Testis (tissue), 5 donors: ENCODE measurements at places on chromosomes 6 and 20. TPM values are rescaled to one million over a fixed set of nuclear protein-coding genes. Genes with fewer than 3 reads are reported as not detected.

- no peak for DNase-seq
These were observed 42.7 kb downstream of the MGME1 start for GRCh38 chr20:18011482-18011881.

DNA sequence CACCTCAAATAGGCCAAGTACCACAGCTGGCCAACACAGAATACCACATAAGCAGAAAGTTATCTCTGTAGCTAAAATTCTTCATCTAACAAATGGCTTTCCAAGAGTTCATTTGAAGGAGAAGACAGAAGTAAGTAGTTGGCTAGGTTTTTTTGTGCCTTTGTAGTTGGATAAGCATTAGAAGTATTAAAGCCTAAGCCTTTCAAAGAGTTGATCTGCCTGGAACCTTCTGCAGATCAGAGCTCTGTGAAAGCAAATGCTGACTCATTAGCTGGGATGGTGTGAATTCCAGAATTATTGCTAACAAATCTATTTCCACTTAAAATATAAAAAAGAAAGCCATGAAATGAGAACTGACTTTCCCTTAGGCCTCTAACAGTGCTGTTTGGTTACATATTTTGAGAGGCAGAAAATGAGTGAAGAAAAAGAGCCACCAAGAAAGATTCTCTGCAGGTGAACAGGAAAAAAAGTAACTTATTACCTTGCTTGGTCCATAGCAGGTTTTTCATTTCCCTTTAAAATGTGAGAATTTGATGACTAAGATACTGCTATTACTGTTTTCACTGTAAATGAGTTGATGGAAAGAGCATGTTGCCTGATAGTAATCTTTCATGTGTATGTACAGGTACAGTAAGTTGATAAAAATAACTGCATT is 763.2 kb upstream of the FLRT3 start:
- no peak for DNase-seq

DNA sequence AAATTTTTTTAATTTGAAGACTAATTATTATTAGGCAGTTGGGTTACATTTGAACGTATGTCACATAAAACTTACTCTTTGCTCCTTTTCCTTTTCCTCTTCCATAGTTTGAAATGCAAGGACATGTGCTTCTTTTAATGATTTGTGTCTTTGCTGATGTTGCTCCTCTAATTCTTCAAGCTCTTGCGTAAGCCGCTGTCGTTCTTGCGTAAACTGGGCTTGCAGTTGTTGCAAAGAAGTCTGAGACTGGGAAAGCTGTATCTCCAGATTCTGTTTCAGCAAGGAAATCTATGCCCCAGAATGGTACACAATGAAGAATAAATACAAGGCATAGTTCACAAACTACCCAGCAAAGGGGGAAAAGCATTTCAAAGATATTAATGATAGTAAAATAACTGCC is 45.1 kb upstream of the MCM9 start:
- no peak for DNase-seq

- DNase-seq, result no peak
These were observed 154.3 kb downstream of the BCAS1 start for GRCh38 chr20:53916173-53916512.

- DNase-seq, result no peak
These were observed 154.7 kb upstream of the RIN2 start for GRCh38 chr20:19603376-19603750.

DNA sequence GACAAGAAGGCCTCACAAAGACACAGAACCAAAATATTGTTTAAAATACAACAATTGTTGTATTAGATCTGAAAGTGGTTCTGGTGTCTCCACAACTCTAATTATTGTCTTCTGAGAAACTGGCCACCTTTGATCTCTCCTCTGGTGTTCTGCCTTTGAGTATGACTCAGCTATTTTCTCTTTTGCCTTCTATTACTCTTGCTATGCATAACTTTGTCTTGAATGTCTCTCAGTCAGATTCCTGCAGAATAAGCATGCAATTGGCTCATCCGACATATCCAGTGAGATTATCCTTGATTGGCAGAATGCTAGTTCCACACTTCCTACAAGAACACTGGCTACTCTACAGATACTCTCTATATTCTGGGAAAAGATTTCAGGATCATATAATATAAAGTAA is 14.3 kb upstream of the EPM2A start:
- DNase-seq, result no peak

DNA sequence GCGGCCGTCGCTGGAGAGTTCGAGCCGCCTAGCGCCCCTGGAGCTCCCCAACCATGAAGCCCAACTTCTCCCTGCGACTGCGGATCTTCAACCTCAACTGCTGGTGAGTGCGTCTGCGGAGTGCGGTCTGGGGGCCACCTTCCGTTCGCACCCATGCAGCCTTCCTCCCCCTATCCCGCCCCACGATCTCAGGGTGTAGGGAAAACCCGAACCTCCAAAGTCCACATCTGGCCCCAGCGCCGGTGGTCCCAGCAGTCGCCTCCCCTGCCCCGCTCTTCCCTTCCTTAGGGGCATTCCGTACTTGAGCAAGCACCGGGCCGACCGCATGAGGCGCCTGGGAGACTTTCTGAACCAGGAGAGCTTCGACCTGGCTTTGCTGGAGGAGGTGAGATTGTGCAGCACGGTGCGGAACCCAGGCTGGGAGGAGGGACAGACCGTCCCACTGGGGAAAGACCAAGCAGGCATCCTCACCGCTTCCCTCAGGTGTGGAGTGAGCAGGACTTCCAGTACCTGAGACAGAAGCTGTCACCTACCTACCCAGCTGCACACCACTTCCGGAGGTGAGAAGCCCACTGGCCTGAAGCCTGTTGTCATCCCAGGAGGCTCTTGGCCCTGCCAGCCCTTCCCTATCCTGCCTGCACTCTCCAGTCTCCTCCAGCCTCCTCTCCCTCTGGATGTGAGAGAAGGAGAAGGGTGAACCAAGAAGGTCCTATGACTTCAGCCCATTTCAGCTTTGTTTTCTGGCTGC is 719 bp downstream of the SMPD2 start:
- DNase-seq, result peak; percentile 63

GRCh38 chr6:44000164-44000842 is 126.9 kb downstream of the MRPL14 start:
- no peak for DNase-seq

DNA sequence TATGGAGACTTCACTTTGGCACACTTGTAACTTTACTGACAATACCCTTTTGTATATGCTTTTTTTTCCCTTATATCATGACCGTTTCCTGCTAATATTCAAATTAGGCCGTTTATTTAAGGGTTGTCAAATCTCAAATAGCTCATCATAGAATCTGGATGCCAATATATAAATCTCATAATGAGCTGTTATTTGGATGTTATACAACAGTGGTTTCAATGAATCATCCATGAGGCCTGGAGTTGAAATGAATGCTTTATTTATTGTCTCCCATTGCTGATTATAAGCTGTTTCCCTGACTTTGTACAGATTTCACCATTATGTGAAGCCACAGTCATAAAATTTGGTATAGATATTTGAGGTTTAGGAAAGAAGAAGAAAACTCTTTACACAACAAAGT is 256.1 kb downstream of the PLCB1 start:
- no peak for DNase-seq

GRCh38 chr6:33505548-33506370 is 51.4 kb downstream of the ZBTB9 start:
- DNase-seq, result no peak

- DNase-seq, result peak; percentile 91
These were observed 258.6 kb downstream of the ADGB start for GRCh38 chr6:146857180-146857979.

DNA sequence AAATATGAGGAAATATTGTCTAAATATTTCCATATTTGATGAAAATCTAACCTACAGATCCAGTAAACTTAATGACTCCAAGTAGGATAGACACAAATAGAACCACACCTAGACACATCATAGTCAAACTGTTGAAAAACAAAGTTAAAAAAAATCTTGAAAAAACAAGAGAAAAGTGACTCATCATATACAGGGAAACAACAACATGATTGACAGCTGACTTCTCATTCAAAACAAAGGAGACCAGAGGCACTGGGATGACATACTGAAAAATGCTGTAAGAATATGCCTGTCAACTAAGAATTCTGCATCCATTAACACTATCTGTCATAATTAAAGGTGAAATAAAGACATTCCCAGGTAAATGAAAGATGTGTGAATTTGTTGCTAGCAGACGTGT is 38.8 kb downstream of the BMP2 start:
- no peak for DNase-seq

- no peak for DNase-seq
These were observed 5.7 kb upstream of the OSTM1 start for GRCh38 chr6:108080010-108080780.

- DNase-seq, result peak; percentile 63
These were observed 3.1 kb downstream of the MTCL3 start for GRCh38 chr6:127515794-127516661.

DNA sequence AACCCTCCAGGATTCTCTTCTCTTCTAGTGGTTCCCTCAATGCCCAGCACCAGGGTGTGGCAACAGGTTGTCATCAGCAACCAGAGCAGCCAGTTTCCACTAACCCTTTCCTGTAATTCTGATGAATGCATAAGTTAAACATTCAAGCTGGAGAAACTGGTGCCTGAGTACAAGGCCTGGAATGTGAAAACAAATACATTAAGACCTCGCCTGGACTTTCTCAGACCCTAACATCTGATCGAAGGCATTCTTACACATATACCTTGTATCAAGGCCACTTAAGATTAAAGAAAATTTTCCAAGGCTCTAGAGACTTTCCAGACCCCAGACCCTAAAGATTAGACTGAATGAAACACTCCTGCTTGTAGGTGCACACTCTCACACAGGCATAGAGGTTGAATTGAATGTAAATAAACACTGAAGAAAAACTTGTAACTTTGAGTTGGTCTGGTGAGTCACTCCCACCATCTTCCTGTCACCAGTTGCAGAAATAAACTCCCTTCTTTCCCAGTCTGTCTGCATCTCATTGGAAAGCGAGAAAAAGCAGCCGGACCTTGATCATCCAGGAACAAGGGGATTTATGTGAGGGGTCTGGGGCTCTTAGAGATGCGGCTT is 9.0 kb downstream of the LRP11 start:
- DNase-seq, result no peak

- no peak for DNase-seq
These were observed 2.6 kb downstream of the CTSZ start for GRCh38 chr20:59004493-59004762.

DNA sequence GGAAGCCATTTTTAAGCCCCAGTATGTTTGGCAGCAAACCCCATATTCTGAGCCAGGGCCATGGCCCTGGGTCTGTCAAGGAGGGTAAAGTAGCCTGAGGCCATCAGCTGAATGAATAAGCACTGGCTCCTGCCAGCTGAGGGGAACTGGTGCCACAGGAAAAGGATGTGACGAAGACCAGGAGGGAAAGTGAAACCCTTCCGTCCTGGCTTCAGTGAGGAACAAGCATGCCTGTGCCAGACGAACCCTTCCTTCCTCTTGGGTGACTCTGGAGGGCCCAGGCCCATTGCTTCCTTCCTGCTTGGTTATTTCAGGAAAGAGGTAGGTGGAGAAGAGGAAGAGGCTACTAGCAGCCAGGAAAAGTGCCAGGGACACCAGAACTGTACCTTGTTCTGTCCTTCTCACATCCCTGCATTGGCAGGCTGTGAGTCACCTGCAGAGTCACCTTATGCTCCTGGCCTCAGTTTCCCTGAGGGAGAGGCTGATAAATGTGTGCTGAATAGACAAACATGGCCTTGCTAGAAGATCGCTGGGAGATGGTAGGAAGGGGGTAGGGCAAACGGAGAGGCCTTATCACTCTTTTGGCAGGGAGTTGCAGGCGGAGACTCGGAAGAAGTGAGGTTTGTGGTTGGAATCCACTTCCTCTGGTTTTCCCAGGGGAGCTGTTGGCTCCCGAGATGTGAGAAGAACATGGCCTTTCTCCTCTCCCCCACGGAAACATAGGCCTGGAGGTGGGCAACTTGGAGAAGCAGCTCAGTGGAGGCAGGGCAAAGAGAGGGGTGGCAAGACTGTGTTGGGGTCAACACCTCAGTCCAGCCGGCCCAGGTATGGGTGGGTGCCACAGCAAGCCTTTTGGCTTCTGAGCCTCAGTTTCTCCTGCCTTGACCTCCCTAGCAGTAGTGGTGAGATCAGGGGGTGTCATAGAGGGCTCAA is 37.4 kb downstream of the COX4I2 start:
- peak; percentile 49 for DNase-seq

- no peak for DNase-seq
These were observed 36.6 kb downstream of the CRISP2 start for GRCh38 chr6:49676671-49677281.

DNA sequence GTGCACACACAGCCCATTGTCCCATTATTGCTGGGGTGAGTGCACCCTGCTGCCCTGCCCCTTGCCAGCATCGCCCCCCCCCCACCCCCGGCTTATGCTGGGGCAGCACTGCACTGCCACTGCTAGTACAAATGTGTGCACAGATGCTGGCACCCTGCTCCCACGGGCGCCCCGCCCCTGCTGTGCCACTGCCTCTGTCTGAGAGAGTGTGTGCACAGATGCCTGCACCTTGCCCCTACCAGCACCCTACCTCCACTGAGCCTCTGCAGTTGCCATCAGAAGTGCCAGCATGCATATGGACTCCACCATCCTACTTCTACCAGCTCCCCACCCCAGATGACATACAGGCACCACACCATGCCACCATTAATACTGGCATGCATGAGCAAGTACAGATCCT is 454.6 kb upstream of the KHDRBS2 start:
- DNase-seq, result no peak

GRCh38 chr20:47740862-47741184 is 44.5 kb downstream of the SULF2 start:
- peak; percentile 32 for DNase-seq

DNA sequence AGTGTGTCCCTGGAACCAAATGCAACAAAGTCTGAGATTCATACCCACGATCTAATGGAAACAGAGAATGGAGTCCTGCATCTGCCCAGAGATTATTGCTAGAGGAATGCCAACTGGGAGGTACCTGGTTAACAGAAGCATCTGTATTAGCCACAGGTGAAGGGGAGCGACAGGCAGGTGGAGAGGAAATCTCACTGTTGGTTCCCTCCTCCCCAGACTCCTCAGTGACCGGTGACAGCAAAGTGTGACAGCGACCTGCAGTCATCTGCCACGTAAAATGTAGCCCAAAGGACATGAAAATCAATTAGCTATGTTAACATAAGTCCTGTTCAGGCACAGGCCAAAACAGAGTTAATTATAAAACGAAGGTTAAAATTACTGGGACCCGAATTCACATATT is 336.6 kb downstream of the SYNE1 start:
- no peak for DNase-seq

The ADGRG6 gene
- 7.2 TPM for total RNA-seq

The L3MBTL1 gene
- total RNA-seq, result 64.5 TPM

The HDGFL1 gene
- 72.5 TPM for total RNA-seq

The GPR6 gene
- total RNA-seq, result not detected

The PROKR2 gene
- total RNA-seq, result 0.31 TPM

The FOXF2 gene
- total RNA-seq, result 4.7 TPM

The ARMC2 gene
- 51.4 TPM for total RNA-seq

The CRISP3 gene
- not detected for total RNA-seq

The KCNK15 gene
- total RNA-seq, result 23.4 TPM

The SLC22A3 gene
- total RNA-seq, result 10.3 TPM

The TRIM38 gene
- 9.1 TPM for total RNA-seq

The BHLHE23 gene
- total RNA-seq, result 5.3 TPM

The BIRC7 gene
- total RNA-seq, result 0.24 TPM

The BPIFB2 gene
- total RNA-seq, result 0.56 TPM

The RSPH9 gene
- 8.3 TPM for total RNA-seq
